ENCODE measurements at places on chromosomes 2 and 18.

DNA sequence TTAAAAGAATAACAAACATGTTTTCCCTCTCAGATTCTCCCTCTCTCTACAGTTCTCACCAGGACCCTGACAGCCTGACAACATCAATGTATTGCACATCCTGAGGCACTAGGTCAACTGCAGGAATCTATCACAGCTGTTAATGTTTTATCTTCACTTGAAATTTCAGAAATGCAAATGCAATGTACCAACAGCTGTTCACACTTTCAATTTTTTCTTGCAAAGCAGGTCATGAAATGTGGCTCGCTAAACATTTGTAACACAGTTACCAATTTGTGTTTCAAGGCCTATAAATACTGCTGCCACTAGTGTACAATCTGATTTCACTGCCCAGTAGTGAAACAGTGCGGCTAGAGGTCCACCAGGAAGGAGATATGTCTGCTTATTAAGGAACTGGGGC lies 147.8 kb downstream of the EXOC6B start:
- DNase-seq = no peak

DNA sequence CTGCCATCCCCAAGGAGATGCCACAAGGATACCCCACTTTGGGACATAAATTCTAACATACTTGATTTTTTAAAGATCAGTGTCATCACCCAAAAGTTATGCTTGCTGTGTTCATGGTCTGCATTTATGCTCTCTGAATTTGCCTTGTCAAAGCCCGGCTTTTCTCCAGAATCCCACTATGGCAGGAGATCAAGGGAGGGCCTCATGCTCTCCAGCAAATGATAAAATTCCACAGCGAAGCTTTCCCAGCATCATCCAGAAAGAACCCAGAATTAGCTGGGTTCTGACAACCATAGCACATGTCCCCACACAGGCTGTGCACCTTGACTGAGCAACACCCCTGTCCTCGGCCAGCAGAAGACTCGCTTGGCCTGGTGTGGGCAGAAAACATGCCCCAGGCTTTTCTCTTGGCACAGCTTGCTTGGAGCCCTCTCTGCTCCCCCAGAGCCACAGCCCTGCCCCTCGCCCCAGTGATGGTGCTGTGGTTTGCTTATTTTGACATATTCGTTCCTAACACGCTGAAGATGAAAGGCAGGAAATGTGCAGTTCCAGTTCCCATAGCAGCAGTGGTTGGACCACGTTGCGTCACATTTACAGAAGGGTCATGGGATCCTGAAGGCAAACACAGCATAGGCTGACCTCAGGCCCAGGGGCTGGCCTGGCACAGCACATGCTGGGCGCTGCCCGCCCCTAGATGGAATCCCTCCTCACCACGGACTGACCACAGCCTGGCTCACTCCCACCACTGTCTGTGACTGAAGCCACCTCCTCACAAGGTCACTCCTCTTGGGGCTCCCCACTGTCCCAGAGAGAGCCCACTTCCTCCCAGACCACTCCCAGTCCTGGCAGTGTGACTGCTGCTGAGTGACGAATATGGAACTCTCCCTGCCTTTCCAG lies 14.1 kb upstream of the CHRNA1 start:
- DNase-seq = peak; percentile 94

- DNase-seq = no peak
Observed at GRCh38 chr2:33458248-33458819, 18.1 kb upstream of the RASGRP3 start.

- no peak for DNase-seq
Observed at GRCh38 chr18:62037012-62037742, 144.4 kb upstream of the RNF152 start.

GRCh38 chr2:85668857-85669142 lies 801 bp upstream of the SFTPB start:
- no peak for DNase-seq

- DNase-seq = no peak
Observed at GRCh38 chr2:150214626-150215025, 272.8 kb downstream of the RND3 start.

GRCh38 chr2:25285265-25286024 lies 56.3 kb downstream of the DNMT3A start:
- DNase-seq = no peak

DNA sequence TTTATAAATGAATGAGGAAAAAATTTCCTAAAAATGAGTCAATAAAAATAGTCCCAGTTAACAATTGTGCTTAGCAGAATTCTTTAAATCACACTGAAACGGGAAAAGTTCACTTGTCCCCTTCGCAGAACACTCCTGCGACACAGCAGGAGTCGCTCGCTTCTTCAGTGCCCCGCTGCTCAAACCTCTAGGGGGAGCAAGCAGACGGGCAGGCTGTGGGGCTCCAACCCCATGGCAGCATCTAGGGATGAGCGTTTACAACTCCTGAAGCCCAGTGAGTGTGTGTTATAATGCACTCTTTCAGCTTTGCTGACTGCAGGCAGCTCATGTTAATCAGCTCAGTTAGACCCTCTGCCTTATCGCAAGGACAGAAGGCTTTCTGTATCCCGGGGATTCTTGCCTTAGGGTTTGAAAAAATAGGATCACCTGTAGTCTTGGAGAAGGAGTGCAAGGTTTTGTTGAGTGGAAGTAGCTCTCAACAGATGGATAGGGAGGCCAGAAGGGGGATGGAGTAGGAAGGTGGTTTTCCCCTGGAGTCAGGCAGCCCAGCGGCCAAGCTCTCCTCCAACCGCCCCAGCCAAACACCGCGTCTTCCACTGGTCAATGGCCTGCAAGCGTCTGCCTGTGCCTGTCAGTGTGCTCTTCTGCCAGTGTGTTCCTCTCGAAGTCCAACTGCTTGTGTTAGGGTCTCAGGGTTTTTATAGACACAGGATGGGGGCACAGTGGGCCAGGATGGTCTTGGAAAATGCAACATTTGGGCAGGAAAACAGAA lies 1977.7 kb upstream of the LRRTM1 start:
- DNase-seq = no peak

- DNase-seq = no peak
Observed at GRCh38 chr18:78571831-78572347, 407.7 kb upstream of the SALL3 start.

DNA sequence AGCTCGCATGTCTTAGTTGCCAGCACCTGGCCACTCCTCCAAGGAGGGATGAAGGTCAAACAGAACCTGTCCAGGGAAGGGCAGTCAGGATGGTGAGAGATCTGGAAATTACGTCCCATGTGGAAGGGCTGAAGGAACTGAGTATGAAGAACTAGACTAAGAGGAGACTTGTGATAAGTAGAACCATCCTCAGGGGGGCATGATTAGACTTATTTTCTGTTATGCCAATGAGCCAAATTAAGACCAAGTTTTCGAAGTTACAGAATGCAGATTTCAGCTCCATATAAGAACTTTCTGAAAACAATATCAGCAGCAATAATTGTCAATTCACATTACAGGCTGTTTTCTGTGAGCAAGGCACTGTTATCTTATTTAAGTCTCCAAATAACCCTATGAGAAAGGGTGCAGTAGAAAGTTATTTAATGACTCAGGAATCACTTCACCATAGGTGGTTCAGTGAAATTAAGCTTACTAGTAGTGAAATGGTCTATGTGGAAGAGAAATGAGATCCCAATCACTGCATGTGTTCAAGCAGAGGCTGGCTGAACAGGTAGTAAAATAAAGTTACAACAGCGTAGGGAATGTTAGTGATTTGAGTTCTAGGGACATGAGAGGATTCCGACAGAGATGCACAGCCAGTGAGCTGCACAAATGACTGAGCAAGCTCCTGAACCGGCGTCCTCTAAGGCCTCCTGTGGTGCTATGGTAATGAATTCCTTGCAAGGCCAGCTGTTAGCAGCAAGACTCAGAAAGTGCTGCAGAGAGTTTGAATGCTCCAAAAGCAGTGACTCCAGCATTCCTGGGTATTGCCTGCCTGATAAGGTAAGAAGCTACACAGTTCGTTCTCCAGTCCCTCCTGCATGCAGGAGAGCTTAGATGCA lies 4.5 kb upstream of the DYM start:
- DNase-seq = no peak

DNA sequence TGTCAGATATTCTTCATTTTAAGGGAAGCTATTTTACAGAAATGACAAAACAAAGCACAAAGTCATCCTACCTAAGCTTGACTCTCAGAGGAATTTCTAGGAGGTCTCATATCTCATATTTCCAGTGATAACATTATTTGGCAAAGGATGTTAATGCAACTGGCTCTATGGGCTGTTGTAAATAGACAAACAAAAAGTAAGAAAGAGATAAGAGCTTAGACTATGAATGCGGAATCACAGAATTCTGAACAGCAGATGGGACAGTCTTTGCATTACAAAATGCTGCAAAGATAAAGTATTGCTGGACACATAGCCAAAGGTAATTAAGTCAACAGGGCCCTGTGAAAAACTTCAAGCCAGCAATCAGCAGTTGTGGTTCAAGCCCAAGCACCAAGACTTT lies 23.9 kb downstream of the PIAS2 start:
- no peak for DNase-seq

GRCh38 chr2:215002500-215002899 lies 135.9 kb downstream of the ABCA12 start:
- peak; percentile 19 for DNase-seq

DNA sequence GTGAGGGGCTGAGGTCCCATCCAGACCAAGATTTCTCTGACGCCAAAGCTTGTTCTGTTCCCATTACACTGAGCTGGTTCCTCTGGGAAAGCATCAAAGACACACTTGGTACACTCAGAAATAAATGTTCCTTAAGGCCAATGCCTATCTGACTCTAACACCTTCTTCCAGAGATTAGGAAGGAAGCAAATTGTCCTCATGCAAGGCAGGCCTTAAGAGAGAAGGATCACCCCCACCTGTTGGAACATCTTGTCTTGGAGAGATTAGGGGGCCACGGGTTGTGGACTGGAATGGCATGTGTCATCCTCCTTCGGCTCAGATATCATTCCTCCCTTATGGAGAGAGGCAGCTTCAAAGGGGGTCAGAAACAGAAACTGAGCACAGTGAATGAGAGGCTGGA lies 100.2 kb downstream of the ANKRD44 start:
- no peak for DNase-seq

DNA sequence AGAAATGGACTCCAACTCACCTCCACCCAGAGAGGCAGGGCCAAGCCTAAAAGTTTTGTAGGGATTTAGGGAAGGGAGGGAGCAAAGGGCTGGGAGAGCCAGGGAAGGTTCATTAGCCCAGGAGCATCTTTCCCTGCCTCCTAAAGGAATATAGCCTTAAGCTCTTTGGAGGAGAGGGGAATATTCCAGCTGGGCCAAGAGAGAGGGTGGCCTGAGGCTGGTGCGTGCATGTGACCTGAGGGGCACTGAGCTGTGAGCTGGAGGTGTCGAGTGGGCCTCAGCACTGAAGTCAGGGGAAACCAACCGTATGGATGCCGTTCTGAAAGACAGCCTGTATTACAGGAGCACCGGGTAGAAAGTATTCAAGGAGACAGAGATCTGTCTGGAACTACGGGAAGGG lies 112.6 kb downstream of the KLHL29 start:
- no peak for DNase-seq

DNA sequence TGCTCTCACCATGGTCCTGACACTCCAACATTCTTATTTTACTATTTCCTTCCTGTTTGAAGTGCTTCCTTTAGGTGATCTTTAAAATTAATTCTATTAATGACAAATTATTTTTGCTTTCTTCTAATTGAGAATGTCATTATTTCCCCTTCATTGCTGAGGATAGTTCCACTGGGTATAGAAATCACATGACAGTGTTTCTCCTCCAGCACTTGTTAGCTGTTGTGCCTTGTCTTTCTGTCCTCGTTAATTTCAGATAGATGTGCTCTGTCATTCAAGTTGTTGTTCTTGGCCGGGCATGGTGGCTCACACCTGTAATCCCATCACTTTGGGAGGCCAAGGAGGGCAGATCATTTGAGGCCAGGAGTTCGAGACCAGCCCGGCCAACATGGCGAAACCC lies 321.0 kb upstream of the RAB6C start:
- DNase-seq = no peak

DNA sequence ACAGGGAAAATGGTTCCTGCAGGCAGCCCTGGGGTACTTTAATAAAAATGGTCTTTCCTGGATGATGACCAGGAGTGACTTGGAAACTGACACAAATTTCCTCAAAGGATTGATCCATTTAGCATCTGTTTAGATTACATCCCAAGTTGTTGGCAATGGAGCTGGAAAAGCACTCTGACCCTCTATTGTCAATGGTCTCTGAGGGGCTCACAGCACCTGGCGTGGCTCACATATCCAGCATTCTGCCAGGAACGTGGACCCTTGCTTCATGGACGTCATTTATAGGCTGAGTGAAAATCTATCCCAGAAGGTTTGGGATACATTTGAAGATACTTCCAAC lies 43.8 kb downstream of the SERTAD2 start:
- DNase-seq = no peak

DNA sequence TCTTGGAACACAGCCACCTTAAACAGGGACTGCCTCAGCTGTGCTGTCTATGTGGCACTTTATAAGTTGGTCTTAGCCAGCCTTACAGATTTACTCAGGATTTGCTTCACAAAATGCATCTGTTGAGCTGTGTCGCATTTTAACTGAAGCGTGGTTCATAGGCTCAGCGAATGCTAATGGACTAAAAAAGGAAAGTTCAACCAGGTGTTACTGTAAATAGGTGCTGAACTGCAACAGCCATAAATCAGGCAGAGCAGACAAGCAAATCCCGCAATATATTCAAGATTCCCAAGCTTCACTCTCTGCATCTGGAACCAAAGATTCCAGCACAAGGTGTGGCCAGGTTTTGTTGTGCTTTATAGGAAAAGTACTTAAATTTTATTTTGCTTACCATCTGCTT lies 130.0 kb downstream of the EPHA4 start:
- no peak for DNase-seq

DNA sequence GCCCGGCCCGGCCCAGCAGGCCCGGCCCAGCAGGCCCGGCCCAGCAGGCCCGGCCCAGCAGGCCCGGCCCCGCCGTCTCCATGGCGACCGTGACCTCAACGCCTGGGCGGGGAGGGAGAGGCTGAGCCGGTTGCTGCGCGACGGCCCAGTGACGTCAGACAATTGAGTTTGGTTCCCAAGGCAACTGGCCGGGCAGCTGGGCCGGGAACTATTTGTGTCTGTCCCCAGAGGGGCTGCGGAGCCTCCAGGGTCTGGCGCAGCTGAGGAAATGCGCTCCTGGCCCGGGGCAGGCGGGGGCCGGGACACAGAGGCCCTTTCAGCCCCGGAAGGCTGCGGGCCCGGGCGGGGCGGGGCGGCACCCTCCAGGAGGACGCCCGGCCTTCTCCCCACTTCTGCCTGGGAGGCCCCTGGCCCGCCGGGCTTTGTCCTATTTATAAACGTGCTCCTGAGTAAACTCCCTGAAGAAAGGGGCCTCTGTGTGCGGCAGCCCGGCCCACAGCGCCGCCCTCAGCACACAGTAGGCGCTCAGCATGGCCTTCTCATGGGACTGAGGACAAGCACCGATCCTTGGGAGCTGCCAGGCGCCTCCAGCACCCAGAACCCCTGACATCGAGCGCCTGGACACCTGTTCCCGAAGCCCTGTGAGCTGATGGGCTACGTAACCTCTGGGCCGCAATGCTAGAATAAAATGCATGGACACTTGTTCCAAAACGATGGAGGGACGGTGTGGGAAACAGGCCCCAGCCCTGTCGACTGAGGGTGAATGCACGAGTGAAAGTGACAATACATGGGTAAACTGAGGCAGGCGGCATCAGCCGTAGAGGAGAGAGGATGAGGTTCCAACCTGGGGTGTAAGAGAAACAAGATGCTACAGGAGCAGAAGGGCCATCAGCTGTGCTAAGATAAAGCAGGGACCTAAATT lies 12.3 kb downstream of the TEX44 start:
- DNase-seq = peak; percentile 99

All from suppressor macrophage treated with lipopolysaccharide for 4 hours (primary cell).